ENCODE measurements at places on chromosomes 6 and 20.

DNA sequence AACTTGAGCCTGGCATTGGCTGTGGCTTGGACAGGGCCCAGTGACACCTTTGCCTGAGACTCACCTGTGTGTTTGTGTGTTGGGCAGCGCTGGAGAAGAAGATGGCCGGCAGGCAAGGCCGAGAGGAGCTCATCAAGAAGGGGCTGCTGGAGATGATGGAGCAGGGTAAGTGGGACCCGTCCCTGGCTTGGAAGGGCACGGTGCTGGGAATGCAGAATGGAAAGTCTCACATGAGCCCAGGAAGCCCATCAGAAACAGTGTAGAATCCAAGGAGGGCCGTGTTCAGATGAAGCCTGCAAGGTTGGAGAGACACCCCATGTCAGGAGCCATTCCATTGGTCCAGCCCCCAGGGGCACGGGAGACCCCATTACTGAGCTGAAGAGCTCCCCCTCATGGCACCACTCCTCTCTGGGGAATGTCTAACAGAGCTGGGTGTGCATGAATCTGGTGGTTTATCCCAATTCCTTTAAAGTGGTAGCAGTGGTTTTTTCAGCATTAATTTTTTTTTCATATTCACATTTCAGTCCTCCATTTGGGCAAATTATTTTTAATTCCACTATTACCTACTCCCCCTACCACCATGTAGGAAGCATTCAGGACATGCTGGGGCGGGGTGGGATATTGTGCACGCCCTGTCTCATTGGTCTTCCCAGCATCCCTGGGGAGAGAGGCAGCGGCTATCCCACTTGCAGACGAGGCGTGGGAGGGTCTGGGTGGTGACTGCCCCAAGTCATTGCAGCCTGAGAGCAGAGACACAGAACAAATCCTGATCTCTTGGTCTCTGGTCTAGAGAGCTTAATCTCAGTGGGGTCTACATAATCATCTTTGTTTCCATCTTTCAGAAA, 143.6 kb downstream of the PHACTR3 start:
- no peak for DNase-seq

GRCh38 chr6:17389274-17389847, 4.0 kb upstream of the CAP2 start:
- no peak for DNase-seq

- no peak for DNase-seq
These were observed 111.2 kb downstream of the SCML4 start for GRCh38 chr6:107712665-107713551.

- DNase-seq, result no peak
These were observed 106.6 kb downstream of the RTN4IP1 start for GRCh38 chr6:106522562-106523250.

- no peak for DNase-seq
These were observed 72.1 kb downstream of the MAP3K5 start for GRCh38 chr6:136720045-136720770.

- DNase-seq, result no peak
These were observed 2.9 kb downstream of the NKAIN2 start for GRCh38 chr6:123806561-123806960.

DNA sequence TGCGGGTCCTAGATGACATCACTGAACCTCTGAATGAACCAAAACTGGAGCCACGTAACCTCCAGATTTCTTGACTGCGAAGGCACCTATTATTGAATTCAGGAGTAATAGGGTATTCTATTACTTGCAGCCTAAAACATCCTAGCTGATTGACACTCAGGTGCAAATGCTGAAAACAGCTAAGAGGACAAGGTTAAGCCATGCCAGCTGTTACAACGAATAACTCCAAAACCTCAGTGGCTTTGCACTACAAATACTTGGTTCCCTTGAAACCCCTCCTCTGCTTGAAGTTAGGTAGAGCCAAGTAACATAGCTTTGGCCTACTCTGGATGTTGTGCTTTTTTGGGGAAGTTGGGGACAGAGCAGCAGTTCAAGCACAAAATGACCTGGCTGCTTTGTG, 21.0 kb upstream of the CCN5 start:
- no peak for DNase-seq

Data from stimulated activated CD8-positive, alpha-beta memory T cell treated with anti-CD3 and anti-CD28 coated beads, Interleukin-4, amount 100 ng/mL, for 1 hour (primary cell).